ENCODE measurements at places on chromosomes 13 and 19.

GRCh38 chr19:3061182-3062161 is 823 bp downstream of the TLE5 start:
- DNase-seq = peak; percentile 30

DNA sequence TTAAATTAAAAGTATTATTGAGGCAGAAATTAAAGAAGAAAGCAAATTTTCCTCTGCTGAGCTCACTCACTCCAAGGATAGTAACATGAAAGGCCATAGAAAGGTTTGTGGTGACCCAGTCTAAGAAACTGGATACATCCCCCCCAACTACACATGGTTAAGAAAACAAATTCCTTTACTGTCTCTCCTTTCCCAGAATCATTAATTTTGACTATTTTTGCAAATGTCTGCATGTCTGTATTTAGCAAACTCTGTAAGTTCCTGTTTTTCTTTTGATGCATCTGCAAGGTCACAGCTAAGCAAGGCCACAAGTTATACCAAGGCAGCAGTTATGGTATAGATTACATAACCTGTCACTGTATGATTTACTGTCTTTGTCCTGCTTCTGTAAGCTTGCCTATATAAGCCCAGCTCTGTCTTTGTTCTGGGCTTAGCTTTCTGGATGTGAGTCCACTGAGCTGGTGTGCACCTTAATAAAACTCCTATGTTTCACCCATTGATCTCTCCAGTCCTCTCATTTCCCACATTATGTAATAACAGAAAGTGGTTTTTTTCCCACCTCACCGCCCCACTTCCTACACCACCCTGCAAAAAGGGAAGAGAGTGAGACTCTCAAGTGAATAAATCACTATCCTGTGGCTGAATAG is 8.5 kb upstream of the ZNF83 start:
- no peak for DNase-seq

- no peak for DNase-seq
Measured at GRCh38 chr13:69872321-69873047, 235.1 kb upstream of the ATXN8OS start.

GRCh38 chr19:47404334-47405196 is 14.8 kb downstream of the MEIS3 start:
- no peak for DNase-seq

DNA sequence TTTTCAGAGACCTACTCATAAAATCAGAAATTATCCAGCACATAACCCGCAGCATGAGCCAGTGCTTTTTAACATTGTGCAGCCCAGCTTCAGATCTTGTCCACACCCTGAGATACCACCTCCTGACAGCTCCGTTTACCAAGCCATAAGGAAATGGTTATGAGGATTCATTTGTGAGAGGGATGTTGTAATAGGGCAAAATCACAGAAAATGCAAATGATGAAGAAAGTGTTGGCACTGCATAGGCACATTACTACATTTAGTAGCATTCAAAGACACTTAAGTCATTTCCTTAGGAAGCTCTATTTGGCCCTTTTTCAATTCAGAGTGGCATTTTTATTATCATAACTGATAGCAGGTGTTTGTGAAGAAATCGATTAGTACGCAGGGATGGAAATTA is 277.5 kb downstream of the DNAJC15 start:
- no peak for DNase-seq

- DNase-seq = no peak
Measured at GRCh38 chr19:48033604-48034003, 10.3 kb downstream of the CABP5 start.

GRCh38 chr13:41302743-41303142 is 8.3 kb upstream of the NAA16 start:
- DNase-seq = no peak

- no peak for DNase-seq
Measured at GRCh38 chr13:40316301-40316700, 350.1 kb downstream of the FOXO1 start.

GRCh38 chr19:447064-447426 is 13.8 kb downstream of the SHC2 start:
- DNase-seq = no peak

GRCh38 chr13:32284927-32285632 is 30.1 kb downstream of the ZAR1L start:
- DNase-seq = no peak

DNA sequence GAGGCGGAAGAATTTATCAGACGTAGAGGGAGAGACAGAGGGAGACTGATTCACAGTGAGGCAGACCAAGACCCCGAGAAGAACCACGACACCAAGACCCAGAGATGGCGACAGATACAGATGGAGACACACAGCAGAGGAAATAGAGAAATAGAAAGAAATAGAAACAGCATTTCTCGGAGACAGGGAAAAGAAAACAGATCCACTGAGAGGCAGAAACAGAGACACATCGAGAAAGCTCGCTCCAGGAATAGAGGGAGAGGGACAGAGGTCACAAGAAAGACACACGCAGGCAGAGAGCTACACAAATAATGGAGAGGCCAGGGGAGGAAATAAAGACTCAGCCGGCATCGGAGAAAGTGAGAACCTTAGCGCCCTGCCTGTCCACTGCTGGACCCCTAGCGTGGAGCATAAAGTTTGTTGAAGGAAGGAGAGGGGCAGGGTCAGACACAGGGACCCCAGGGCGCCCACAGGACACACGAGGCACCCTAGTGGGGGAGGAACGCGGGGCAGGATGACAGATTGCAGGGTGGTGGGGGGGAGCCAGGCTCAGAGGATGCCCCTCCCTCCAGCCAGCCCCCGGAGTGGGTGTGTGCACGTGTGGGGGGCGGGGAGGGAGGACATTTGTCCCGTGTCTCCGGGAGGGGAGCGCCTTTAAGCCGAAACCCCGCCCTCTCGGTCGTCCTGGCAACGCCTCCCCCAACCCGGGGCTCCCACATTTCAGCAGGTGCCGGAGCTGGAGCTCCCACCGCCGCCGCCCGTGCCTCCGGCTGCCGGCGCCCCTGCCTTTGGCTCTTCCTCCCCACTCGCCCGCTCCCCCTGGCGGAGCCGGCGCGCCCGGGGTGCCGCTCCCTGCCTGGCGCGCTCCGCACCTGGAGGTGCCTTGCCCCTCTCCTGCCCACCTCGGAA is at the start of gene PRKCG:
Gene PRKCG, plus strand, starts transcription at position 716 of the 909 bp plus-strand sequence. CDS start 298 bp downstream, outside the sequence.
- DNase-seq = no peak

DNA sequence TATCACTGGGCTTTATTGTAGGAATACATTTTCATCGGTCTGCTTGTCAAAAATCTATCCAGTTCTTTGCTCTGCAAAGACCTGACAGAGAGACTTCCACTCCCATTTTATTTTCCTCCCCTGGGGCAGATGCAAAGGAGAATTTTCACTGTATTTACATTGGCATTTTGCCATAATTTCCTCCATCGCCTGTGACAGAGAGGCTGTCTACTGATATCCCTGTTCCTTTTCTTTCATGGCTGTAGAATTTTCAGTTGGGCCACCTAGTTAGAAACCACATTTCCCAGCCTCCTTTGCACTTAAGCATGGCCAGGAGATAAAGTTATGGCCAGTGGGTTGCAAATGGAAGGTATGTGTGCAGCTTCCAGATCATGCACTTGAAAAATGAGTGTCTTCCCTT is 89.3 kb downstream of the NUFIP1 start:
- no peak for DNase-seq

GRCh38 chr13:93398167-93399035 is 171.8 kb downstream of the GPC6 start:
- no peak for DNase-seq

GRCh38 chr13:32164622-32165268 is 133.2 kb downstream of the FRY start:
- DNase-seq = no peak

DNA sequence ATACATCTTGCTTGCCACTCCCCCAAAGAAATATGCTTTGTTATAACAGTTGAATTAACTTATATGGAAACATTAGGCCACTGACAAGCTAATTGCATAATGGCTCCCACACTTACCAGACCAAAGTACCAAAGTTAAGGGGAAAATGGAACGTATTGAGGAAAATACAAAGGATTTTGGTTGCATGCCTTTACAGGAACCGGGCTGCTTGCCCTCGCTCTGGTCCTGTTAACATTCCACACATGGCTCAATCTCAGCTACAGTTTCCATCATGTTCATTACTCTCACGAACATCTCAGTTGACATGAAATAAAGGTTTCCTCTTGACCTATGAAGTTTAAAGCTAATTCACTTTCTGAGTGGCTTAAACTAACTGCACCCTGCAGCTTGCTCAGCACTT is 220.7 kb upstream of the RXFP2 start:
- no peak for DNase-seq

DNA sequence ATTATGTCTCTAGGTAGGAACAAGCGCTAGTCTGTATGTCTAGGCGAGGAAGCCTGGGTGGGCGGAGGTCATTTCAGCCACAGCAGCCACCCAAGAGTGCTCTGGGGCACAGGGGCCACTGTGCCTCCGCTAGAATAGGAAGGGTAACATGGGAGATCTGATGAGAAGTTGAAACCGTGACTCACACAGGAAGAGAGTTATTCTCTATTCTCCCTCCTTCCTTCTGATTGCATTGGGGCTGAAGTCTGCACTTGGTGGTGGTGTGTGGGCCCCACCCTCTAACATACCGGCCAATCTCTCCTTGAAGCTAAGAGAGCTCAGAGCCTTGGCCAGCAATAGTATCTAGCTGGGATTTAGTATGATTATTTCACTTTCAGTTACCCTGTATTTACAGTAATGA is 20.3 kb upstream of the GGACT start:
- no peak for DNase-seq

GRCh38 chr19:33436360-33437345 is 63.1 kb downstream of the CEBPG start:
- no peak for DNase-seq

GRCh38 chr13:25292301-25292700 is 5.0 kb upstream of the MTMR6 start:
- no peak for DNase-seq
